ENCODE measurements at places on chromosomes 2 and 18.
A peak's percentile ranks its signal among the peaks of the same experiment; 100 is the strongest.

GRCh38 chr18:3306391-3306790 lies 44.5 kb downstream of the MYL12B start:
- no peak for DNase-seq

DNA sequence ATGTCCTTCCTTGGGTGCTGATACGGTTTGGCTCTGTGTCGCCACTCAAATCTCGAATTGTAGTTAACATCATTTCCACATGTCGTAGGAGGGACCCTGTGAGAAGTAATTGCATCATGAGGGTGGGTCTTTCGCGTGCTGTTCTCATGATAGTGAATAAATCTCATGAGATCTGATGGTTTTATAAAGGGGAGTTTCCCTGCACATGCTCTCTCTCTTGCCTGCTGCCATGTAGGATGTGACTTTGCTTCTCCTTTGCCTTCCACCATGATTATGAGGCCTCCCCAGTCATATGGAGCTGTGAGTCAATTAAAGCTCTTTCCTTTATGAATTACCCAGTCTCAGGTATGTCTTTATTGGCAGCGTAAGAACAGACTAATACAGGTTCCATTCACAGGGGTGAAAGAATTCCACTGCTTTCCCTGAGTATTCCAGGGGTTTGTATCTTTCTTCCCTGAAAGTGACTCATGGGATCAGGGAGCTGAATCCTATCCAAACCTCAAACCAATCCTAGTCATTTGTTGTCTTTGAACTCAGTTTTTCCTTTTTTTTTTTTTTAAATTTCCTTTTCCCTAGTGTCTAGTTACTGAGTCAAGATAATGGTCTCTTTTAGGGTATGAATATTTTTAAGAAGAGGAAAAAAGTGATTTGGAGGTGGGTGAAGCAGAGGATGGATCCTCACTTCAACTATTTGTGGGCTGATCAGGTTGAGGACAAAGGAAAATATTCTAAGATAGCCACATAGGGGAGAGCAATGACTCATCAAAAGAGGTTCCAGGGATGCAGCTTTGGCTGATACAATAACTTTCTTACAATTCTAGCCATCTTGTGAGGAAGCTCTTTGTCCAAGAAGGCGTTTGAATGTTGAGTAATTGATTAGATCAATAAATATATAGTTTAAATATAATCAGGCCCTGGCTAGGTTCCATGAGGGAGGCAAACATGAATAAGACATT lies 19.5 kb upstream of the KCNE4 start:
- no peak for DNase-seq

- peak; percentile 73 for DNase-seq
Observed at GRCh38 chr18:57434536-57435494, at the start of gene ONECUT2. ONECUT2 (plus strand) TSS chr18:57435374; CDS start chr18:57435717, 343 bp downstream.

DNA sequence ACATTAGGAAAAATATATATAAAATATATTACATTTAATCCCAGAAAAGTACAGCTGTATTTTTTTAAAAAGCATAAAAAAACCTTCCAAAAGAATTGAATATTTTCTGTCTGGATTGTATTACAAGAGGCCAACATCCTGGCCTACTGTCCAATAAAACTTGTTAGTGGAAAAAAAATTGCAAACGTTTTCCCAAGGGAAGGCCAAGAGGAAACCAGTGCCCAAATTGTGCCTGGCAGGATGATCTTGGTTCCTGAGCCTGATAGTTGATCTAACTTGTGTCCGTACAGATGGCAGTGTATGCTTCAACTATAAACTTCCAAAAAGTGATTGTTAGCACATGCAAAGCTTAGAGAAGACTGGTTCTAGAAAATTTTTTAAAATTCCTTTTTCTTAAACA lies 90.6 kb upstream of the LPIN2 start:
- no peak for DNase-seq

DNA sequence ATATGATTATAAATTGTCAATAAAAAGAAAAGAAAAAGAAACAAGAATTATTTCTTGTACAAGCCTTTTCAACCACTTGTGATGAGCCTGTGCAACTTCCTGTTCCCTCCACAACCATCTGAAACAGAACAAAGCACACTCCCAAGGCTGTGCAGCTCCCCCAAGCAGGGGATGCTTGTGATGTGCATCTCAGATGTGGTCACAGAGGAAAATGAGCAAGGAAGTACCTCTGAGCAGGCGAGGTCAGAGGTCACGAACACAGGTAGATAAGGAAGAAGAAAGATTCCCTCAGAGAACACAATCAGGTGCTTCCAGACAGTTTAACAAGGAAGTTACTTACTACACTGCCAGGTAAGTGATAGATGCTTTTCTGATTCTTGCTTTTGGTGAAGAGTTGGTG lies 274.8 kb upstream of the SLC39A10 start:
- DNase-seq = no peak

GRCh38 chr2:11457935-11458334 lies 8.0 kb downstream of the E2F6 start:
- no peak for DNase-seq

DNA sequence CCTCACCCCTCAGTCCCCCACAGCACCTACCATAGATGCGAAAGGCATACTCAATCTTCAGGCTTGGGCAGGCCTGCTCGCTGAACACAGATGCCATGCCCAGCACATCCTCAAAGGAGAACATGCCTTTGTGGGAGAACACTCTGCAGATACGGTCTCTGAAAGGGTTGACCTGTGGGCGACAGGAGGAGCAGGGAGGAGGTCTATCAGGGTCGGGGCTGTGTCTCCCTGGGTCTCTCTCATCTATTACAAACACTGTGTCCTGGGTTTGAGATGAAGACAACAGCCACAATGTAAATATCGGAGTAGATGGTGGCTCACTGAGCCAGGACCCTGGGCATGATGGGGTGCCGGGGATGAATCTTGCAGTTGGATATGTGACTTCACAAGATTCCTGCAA lies 46.0 kb downstream of the CIB4 start:
- DNase-seq = no peak

DNA sequence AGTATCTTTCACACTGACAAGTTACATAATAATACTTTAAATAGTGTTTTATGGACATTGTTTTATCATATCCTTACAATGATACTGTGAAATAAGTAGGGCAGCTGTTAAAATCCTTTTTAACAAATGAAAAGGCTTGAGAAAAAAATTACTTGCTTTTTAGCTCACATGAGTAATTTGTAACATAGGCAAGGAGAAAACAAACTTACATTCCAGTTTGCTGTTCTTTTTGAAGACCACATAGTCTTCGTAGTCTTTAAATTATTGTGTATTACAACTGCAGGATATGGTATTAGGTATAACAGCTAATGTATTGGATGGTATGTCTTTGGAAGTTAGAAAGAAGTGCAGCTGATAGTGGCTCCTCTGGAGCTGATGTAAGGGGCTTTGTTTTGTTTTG lies 130.8 kb downstream of the COMMD1 start:
- no peak for DNase-seq

GRCh38 chr2:1769703-1770422 lies 25.5 kb upstream of the PXDN start:
- peak; percentile 27 for DNase-seq

DNA sequence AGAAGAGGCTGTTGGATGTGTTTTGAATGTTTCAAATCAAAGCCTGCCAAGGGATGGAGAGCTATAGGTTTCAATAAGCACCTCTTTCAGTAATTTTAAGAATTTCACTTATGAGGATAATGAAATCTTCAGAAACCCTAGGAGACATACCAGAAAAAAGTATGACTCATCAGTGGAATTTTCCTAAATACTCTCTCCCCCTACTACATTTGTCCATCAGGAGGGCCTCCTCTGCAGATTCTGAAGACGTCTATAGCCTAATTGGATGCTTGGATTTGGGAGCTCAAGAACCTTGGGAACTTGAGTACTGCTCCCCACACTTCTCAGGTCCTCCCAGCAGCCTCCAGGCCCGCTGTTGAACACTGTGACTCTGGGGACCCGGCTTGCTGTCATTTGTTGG lies 374.3 kb downstream of the SLC4A3 start:
- DNase-seq = no peak

DNA sequence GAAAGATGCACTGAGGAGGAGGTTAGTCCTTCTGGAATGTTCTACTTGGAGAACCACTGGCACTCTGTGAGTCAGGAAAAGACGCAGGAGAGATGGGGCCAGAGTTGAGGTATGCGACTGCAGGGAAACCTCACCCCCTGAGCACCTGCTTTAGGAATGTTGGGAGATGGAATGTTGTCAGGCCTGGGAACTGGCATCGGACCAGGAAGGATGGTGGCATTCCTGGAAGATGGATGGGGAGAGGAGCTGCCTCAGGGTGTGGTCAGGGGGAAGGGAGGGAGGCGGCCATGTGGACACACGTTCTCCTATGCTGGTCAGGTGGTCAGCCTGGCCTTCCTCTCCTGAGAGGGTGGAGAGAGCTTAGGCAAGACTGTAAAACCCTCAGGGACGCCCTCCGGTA lies 146.3 kb downstream of the CELF4 start:
- DNase-seq = no peak

- DNase-seq = no peak
Observed at GRCh38 chr2:169254774-169255173, 107.6 kb downstream of the LRP2 start.

DNA sequence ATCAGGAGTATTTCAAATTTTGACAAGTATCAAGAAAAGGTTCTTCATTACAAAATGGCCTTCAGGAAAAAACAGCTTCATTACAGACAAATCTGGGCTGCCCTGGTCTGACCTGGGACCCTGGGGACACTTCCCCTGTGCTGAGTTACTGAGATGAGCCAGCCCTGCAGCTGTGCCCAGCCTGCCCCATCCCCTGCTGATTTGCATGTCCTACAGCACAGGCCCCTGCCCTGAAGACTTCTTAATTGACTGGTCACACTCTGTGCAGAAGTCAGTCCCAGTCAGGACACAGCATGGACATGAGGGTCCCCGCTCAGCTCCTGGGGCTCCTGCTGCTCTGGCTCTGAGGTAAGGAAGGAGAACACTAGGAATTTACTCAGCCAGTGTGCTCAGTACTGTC lies 235.1 kb downstream of the ANKRD36B start:
- no peak for DNase-seq

- no peak for DNase-seq
Observed at GRCh38 chr2:2101924-2102323, 229.2 kb downstream of the MYT1L start.

DNA sequence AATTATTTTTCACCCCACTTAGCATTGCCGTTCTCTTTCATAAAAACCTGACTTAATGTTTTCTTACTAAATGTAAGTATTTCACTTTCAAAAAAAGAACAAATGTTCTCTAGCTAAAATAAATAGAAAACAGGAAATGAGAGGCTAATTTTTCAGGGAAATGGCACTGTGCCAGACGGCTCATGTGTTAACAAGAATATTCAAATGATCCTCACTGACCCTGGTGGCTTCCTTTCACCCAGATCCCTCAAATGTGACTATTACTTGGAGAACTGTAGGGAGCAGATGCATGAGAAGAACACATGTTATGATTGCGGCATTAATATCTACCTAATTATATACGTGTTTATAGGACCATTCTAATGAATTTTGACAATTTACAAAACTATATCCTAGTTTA lies 827.7 kb downstream of the SOCS6 start:
- DNase-seq = no peak

DNA sequence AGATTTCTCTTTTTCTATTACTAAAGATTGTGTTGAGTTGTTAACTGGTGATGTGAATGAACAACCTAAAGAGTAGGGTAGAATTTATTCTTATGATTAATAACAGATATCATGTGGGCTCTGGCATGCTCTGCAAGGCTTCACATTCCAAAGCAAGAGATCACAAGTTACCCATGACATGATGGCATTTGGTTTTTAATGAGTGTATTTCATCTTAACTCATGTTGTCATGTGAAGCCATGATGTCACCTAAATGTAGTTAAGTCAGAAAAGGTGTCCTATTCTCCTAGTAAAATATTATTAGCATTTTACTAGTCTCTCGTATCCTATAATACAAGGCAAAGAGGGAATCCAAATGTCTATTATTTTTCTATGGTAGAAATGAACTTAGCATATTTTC lies 678.0 kb downstream of the ARHGAP15 start:
- DNase-seq = no peak

- no peak for DNase-seq
Observed at GRCh38 chr18:8771930-8772329, 66.6 kb downstream of the MTCL1 start.

- no peak for DNase-seq
Observed at GRCh38 chr2:161090411-161090810, 69.8 kb upstream of the TANK start.

DNA sequence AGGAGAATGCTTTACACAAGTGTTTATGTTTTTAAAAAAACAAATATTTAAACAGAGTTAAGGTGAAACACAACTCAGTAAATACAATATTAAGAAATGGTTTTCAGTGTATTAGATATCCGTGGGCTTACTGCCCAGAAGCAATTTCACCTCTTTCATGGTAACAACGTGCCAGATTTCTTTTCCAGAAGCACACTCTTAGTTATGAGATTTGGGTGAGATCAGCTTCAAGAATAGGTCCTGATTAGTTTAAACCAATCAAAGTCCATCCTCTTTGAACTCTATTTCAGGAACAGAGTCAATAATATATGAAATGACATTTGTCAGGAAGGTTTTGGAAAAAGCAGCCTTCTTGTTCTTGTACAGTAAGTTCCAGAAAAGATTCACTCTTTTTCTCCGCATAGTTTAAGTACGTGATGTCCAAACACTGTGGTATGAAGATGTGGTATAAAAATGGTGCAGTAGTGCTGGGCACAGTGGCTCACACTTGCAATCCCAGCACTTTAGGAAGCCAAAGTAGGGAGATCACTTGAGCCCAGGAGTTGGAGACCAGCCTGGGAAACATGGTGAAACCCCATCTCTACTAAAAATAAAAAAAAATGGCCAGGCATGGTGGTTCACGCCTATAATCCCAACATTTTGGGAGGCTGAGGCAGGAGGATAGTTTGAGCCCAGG lies 14.7 kb downstream of the USP34 start:
- no peak for DNase-seq

DNA sequence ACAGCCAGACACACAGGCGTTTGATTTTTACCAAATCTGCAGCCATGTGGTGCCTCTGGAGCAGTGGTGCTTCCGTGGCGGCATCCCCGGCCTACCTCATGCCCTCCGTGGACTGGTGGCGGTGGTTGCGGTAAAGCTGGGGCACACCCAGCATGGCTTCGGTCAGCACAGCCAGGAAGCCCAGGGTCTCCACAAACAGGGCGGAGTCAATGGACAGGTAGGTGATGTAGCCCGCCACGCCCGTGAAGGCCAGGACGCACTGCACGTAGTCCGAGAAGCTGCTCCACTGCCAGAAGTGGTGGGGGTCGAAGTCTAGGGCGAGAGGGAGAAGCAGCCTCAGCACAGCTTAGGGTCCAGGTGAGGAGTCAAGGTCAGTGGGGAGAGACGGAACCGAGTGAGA lies 32.4 kb downstream of the SLC66A2 start:
- no peak for DNase-seq

GRCh38 chr2:40032650-40033319 lies 253.7 kb upstream of the THUMPD2 start:
- DNase-seq = no peak

DNA sequence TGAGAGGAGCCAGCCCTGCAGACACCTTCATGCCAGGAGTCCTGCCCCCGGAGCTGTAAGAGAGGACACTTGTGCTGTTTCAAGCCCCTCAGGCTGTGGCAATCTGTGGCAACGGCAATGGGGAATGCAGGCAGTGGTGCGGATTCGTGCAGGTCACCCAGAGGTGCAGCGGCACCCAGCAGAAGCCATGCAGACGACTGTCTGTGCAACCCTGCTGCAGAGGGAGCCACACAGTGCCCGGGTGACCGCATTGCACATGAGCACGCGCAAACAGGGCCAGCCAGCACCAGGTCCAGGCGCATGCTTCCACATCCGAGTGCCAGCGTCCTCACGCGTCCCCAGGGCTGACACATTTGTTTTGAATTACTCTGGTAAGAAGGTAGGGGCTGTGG lies 84.8 kb upstream of the GPC1 start:
- no peak for DNase-seq

- DNase-seq = no peak
Observed at GRCh38 chr2:70328921-70329561, 27.2 kb upstream of the FAM136A start.

- no peak for DNase-seq
Observed at GRCh38 chr18:24989760-24990593, 362.0 kb downstream of the ZNF521 start.
